ENCODE measurements at places on chromosomes 2 and 18. TPM values are rescaled to one million over a fixed set of nuclear protein-coding genes. Genes with fewer than 3 reads are reported as not detected.

Gene ADRA2B
- total RNA-seq, result 0.37 TPM

Gene FOXD4L1
- total RNA-seq, result 0.17 TPM

Gene PTH2R
- total RNA-seq, result 0.29 TPM

Gene CHRNA1
- total RNA-seq, result not detected

Gene DLGAP1
- total RNA-seq, result 0.10 TPM

Gene TXNDC2
- total RNA-seq, result 0.13 TPM

Gene WDR54
- 32.3 TPM for total RNA-seq

Gene ZSWIM2
- not detected for total RNA-seq

Gene SERPINB3
- not detected for total RNA-seq

All from activated B cell treated with CpG ODN at 0.5 μM for 24 hours (primary cell).